ENCODE measurements at places on chromosomes 1 and 21.
A peak's percentile ranks its signal among the peaks of the same experiment; 100 is the strongest.

- DNase-seq = no peak
Observed at GRCh38 chr1:212256369-212256768, 28.8 kb upstream of the PPP2R5A start.

DNA sequence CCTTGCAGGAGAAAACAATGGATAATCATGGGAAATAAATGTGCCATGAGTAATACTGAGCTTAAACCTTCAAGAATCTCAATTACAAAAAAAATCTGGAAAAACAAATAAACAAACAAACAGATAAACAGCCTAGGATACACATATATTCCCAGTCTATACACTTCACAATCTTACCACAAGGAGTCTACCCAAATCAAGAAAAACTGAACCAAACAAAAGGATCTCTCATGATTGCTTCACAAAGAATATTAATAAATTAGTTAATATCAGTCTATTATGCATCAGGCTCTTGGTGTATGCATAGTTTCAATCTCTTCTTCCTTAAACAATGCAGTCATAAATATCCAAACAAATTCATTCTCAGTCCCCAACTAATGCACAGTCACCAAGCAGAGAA, 3.2 kb upstream of the ESRRG start:
- no peak for DNase-seq

GRCh38 chr1:213513006-213513405, 462.0 kb downstream of the RPS6KC1 start:
- no peak for DNase-seq

- DNase-seq = no peak
Observed at GRCh38 chr1:154609398-154610380, 1.7 kb upstream of the ADAR start.

DNA sequence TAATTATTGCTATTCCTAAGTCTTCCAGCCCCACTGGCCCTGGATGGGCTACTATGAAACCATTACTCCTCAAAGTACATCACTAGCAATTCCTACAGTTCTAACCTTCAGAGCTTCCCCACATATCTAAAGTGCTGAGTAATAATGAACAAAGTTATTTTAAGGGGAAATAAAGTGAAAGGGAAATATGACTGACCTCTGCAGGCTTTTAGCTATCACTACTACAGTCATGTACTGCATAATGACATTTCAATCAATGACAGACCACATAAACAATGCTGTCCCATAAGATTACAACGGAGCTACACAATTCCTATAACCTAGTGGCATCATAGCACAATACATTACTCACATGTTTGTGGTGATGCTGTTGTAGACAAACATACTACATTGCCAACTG, 32.5 kb upstream of the ASPM start:
- no peak for DNase-seq

GRCh38 chr1:21927533-21928237, 9.4 kb downstream of the HSPG2 start:
- no peak for DNase-seq

GRCh38 chr1:159177272-159177907, 6.0 kb downstream of the CADM3 start:
- peak; percentile 61 for DNase-seq

DNA sequence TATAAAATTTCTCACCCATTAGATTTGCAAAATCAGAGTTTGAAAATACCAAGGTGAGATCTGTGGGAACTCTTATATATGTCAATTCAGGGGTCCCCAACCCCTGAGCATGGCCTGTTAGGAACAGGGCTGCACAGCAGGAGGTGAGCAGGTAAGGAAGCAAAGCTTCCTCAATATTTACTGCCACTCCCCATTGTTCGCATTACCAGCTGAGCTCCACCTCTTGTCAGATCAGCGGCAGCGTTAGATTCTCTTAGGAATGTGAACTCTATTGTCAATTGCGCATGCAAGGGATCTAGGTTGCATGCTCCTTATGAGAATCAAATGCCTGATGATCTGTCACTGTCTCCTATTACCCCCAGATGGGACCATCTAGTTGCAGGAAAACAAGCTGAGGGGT, 376.6 kb downstream of the LMO4 start:
- DNase-seq = no peak

DNA sequence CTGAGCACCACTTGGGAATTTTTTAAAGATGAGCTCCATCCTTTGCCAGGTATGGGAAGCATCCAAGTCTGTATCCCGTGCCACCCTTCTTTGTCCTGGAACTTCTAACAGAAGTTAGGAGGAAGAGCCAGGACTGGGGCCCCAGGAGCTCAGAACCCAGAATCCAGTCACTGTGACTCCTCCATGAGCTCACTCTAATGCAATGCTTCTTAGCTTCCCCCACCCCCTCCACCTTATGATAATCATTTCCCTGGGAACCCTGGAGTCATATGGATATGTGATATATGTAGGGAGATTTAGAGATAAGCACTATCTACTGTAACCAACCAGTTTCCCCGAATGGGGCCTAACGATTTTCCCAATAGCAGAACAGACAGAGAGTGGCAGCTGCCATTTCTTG, 758 bp upstream of the SPRR5 start:
- no peak for DNase-seq

- no peak for DNase-seq
Observed at GRCh38 chr21:45699251-45699942, 55.9 kb downstream of the PCBP3 start.

DNA sequence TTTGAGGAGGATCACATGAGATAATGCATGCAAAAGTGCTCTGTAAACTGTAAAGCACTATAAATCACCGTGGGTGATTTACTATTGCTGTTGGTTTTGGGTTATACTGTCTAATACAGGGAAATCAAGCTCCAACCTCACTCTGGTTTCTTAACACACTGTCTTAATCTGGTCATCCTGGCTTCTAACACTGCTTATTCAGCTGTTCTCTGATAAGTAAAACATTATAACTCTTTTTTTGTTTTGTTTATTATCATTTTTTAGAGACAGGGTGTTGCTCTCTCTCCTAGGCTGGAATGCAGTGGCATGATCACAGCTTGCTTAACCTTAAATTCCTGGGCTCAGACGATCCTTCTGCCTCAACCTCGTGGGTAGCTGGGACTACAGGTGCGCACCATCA, 21.9 kb upstream of the LSM10 start:
- no peak for DNase-seq

DNA sequence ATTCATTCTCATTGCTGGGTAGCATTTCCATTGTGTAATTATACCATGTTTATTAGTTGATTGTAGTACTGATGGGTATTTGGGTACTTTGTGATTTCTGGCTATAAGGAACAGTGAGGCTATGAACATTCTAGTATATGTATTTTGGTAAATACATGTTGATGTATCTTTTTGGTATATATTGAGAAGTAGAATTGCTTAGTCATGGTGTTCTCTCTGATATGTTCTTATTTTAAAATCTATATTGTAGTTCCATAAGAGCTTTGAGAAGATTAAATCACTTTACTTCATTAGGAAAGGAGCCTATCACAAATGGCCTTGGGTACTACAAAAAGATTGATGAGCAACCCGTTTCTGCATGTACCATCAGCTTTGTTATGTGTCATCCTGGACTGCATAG, 13.4 kb downstream of the MIXL1 start:
- DNase-seq = no peak

DNA sequence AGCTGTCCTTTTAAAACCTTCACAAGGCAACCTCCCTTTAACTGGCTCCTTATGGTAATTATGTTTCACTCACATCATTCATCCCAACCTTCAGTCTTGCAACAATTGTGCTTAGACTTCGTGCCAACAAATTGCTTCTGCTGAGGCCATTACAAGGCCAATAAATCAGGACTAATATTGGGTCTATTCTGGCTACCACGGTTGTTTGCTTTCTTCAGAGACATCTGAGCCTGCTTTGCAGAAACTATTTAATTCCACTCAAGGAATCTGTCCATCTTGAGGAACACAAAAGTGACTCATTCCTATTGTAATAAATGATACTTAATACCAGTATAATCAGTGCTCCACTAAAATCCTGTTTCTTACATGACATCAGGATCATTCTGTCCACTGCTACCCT, 2.6 kb upstream of the GSTM4 start:
- no peak for DNase-seq

- DNase-seq = no peak
Observed at GRCh38 chr1:59528900-59529299, 232.0 kb downstream of the FGGY start.

- no peak for DNase-seq
Observed at GRCh38 chr1:166947398-166948043, 27.8 kb downstream of the ILDR2 start.

DNA sequence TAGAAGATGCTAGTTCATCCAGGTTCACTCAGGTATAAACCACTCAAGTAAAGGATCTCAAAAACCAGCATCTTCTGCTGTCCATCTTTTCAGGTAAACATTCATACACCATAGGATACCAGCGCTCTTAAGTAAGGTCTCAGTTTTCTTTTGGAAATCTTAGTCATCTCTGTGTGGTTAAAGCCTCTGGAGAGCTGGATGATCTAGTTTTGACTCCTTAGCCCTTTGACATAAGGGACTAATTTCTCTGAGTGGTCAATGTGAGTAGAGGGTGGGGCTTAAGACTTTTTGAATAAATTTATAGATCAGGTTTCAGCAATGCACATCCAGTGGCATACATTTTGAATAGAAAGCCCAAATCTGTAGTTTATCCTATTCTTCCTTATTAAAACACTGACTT, 92.3 kb downstream of the CTH start:
- DNase-seq = no peak

DNA sequence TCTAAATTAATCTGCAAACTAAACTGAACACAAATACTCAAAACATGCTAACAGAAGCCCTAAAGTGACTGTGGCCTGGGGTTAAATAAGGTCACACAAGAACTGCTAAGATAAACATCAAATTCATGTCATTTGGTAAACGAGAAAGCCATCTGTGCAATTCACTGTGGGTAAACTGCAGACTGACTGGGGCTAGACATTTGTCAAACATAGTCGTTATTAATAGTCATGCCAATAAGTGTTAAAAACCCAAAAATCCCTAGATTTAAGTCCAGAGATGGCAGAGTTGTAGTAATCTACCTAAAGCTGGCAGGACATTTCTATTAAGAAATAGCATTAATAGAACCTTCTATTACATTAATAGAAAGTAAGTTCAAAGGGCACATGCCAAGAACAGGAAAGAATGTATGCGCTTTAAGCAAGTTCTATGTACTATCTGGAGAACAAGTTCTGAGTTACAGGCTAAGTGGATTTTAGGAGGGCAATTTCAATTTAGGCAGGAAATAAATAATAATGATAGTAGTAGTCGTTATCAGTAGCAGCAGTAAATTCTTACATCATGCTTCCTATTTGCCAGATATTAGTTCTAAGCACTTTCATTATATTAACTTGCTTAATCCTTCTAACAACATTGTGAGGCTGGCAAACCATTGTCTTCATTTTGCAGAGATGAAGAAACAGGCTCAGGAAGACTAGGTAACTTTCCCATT, 8.6 kb downstream of the EDEM3 start:
- no peak for DNase-seq

- no peak for DNase-seq
Observed at GRCh38 chr1:54401799-54402198, 4.4 kb downstream of the SSBP3 start.

DNA sequence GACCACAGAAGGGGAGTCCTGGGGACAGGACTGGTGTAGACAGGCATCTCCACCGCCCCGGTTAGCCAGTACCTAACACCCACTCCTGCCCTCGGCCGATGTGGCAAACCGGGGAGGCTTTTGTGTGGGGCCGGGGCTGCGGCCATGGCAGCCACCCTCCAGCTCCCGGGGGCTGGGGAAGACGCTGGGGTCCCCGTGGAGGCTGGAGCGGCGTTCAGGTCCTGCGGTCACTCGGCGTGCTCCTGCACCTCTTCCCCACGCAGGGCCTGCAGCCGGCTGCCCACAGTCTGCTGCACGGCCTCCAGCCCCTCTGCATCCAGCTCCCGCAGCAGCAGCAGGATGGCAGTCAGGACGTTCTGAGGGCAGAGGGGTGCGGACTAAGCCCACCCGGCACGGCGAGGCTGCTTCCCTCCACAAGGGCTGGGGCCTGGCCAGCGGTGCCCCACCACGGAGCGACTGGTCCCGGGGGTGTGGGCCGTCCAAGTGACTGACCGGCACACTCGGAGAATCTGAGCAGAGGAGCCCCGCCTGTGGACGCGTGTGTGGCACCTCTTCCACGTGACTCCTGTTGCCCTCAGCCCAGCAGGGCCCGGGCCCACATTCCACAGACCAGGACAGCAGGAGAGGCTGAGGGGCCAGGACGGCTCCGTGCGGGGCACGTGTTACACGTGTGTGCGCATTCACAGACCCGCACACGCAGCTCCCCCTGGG, 9.1 kb downstream of the CFAP410 start:
- DNase-seq = no peak

- DNase-seq = no peak
Observed at GRCh38 chr1:32761253-32761877, 55.8 kb downstream of the YARS1 start.

DNA sequence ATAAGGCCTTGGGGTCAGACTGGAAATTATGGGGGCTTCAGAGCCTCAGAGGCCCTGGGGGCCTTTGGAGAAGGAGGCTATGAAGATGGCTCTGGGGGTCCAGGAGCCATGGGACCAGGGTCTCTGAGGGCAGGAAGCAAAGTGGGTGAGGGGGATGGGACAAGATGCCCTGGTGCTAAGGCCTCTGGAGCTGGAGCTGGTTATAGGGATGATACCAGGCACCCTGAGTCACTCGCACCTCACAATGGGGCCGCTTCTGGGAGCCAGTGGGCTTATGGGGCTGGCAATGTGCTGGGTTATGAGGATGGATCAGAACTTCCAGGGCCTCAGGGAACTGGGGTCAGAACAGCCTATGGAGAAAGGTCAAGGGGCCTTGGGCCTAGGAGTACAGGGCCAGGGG, 17.6 kb downstream of the IGFN1 start:
- DNase-seq = no peak

GRCh38 chr1:54865238-54866073, 21.5 kb downstream of the DHCR24 start:
- no peak for DNase-seq

- DNase-seq = no peak
Observed at GRCh38 chr1:34701326-34702060, 53.4 kb upstream of the GJB5 start.

GRCh38 chr1:167197692-167198091, 23.0 kb upstream of the POU2F1 start:
- DNase-seq = no peak

DNA sequence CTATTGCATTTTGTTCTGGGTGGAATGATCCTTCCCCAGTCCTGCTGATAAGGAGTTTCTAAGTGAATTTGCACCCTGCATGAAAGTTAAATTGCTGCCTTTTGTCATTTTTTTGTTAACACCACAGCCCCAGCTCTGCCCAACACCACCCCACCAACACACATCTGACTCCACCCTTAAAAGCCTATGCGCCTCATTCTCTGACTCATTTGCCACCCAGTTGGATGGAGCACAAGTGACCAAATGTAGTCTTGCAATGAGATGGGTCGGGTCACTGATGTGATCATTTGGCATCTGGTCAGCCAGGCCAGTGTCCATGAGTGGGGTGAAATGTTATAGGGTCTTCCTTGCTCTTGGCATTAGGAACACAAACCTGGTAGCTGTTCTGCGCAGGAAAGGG, 256.8 kb downstream of the KAZN start:
- no peak for DNase-seq

GRCh38 chr1:10973956-10974881, 38.2 kb upstream of the TARDBP start:
- no peak for DNase-seq
